ENCODE measurements at places on chromosomes 7 and 10.
A peak's percentile ranks its signal among the peaks of the same experiment; 100 is the strongest.

DNA sequence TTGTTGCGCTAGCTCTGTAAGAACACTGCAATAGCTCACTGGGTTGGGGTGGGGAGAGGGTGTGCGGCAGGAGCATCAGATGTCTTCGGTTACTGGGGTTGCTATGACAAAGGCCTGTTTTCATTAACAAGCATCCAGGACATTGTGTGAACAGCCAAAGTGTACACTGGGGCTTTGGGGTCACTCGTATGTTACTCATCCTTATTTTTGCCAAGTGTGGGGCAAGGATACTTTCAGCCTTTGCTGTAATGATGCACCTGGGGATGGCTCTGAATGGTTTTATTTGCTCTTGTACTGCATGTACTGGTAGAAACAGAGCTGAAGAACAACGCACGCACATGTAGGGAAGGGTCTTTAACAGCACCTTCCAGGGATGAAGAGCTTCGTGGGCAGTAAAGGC is 73.0 kb upstream of the AFAP1L2 start:
- DNase-seq = no peak

- DNase-seq = peak; percentile 81
These were observed 91.0 kb downstream of the ALOX5 start for GRCh38 chr10:45464958-45465567.

- no peak for DNase-seq
These were observed 408.9 kb upstream of the AUTS2 start for GRCh38 chr7:69189406-69189805.

- DNase-seq = no peak
These were observed 59.2 kb downstream of the ANLN start for GRCh38 chr7:36448781-36449379.

- DNase-seq = no peak
These were observed 22.0 kb upstream of the FZD1 start for GRCh38 chr7:91242097-91242844.

All from dorsolateral prefrontal cortex (tissue), 122 donors.